ENCODE measurements at places on chromosomes 5 and 9.
A peak's percentile ranks its signal among the peaks of the same experiment; 100 is the strongest.

DNA sequence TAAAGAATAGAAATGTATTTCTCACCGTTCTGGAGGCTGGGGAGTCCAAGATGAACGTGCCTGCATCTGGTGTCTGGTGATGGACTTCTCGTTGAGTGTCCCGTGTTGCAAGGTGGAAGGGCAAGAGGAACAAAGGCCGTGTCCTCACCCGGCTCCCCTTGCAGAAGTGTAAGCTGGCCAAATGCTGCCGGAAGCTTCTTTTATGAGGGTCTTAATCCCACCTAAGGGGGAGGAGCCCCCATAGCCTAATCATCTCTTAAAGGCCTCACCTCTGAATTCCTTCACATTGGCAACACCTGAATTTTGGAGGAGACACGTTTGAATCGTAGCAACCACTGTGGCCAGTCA lies 99.1 kb upstream of the DAP start:
- H3K4me1 ChIP-seq = peaks cover 57% of the 10 kb centered on the region
- peak overlapping the region; percentile 81 for H3K27ac ChIP-seq
- no peaks in the 10 kb centered on the region for H3K36me3 ChIP-seq
- peak overlapping the region; percentile 58 for H3K4me3 ChIP-seq
- no peaks in the 10 kb centered on the region for H3K27me3 ChIP-seq

DNA sequence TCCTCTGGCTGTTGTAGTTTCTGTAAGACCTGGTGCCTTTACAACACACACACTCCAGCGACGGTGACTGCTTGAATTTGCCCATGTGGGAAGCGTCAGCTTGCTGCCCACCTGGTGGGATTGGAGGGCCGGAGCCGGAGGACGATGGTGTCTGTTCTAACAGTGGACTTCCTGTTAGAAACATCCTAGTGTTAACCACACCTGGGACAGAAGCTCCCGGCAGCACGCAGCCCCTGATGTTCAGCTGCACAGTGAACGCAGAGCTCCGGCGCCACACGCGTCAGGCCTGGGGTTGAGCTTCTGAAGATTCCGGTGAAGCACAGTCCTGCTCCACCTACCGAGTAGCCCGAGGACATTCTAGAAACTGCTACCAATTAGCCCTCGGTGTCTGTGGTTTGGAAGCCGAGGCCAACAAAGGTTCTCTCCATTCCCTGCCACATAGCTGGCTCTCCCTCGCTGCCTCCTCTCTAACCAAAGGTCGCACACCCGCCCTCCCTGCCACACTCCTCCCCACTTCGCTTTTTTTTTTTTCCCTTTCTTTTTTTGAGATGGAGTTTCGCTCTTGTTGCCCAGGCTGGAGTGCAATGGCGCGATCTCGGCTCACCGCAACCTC lies 14.4 kb downstream of the PMPCA start:
- H3K27me3 ChIP-seq = no peaks in the 10 kb centered on the region
- no peaks in the 10 kb centered on the region for H3K4me1 ChIP-seq
- H3K27ac ChIP-seq = peak overlapping the region; percentile 35

DNA sequence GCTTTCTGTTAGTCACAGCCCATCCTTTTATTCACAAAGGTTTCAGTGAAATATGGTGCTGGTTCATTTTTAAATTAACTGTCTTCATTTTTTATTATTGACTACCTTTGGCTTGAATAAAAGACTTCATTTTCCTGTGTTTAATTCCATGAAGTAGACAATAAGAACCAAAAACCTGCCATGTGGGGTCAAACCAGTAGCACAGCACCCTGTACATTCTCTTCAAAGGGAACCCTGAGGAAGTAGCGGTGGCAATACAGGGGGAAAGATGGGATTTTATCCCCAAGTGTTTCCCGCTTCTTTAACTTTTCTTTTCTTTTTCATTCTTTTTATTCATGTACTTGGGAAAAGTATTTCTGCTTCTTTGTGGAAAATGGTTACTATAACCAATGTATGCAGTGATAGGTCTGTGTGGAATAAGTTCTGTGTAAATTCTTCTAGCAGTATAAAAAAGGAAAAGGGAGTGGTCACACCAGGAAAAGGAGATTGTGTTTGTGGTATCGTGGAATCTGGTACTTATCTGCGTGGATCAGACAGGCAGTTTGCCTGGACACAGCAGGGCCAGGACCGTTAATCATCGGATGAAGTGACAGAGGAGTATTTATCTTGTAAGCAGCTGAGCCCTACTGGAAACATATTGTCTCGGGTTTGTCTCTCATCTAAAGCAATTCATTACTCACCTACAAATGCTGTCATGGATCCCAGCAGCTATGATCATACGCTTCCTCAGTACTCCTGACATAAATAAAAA lies 94.2 kb downstream of the PPIC start:
- H3K27ac ChIP-seq = no peak overlapping the region
- peaks cover 4% of the 10 kb centered on the region for H3K4me1 ChIP-seq
- H3K4me3 ChIP-seq = no peak overlapping the region
- no peaks in the 10 kb centered on the region for H3K27me3 ChIP-seq

DNA sequence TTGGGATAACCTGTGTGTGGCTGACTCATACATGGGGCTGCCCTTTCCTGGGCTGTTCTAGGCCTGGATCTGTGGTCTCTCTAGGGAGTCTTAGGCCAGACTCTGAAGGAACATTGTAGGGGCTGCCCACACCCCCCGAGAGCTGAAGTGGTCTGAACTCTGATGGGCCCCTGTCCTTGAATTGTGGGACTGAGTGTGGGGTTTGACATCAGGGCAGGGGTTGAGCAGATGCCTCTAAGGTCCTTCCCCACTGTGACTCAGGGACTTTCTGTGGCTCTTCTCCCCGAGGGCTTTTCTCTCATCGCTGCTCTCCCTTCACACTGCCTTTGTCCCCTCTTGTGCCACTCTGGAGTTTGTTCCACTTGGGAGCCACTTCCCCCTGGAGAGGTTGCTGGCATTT lies 215.0 kb downstream of the MELK start:
- DNase-seq = no peak
- H3K4me1 ChIP-seq = no peaks in the 10 kb centered on the region
- no peaks in the 10 kb centered on the region for H3K36me3 ChIP-seq

DNA sequence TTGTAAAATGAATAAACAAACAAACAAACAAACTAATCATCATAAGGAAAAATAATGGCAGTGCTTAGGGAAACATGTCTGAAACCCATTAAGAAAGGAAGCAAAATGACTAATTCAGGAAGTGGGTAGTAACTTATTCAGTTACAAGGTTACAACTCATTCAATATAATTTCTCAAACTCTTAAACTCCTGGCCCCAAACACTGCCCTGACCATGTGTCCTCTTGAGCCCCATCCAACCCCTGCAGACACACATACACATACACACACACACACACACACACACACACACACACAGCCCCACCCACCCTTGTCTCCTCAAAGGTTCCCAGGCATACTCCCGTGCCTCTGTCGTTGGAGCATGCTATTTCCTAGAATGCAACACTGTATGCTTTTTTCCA lies 193.9 kb downstream of the SEC61B start:
- no peak overlapping the region for H3K4me3 ChIP-seq
- H3K36me3 ChIP-seq = no peaks in the 10 kb centered on the region
- no peaks in the 10 kb centered on the region for H3K27me3 ChIP-seq
- DNase-seq = no peak

DNA sequence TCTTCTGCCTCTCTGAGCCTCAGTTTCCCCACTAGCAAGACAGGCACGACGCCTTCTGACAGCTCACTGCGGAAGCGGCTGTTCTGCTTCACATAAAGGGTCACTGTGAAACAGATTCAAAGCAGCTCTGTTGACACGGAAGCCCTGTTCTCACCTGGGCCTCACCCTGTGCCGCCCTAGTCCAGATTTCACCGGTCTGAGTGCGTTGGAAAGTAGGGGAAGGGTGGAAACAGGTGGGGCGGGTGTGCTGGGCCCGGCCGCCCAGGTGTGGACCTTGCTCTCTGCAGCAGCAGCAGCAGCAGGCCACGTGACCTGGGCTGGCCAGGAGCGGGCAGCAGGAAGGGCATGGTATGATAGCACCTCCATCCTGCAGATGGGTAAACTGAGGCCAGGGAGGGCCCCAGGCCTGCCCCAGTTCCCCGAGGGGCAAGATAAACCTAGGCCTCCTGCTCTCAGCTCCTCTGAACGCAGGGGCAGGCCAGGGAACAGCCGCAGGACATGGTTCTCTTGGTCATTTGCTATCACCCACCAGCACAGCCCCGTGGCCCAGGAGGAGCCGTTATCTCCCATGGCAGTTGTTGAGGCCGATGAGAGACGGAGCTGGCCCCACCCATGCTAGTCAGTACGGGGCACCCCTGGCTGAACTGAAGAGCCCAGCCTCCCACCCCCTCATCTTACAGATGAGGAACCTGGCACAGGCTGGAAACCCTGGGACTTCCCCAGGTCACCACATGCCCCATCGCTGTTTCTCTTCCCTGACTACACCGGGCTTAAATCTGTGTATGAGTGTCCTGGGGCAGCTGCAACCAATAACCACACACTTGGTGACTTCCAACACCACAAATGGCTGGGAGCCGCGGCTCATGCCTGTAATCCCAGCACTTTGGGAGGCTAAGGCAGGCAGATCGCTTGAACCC lies 12.1 kb downstream of the PTGES2 start:
- DNase-seq = no peak
- H3K4me3 ChIP-seq = no peak overlapping the region
- peaks cover 2% of the 10 kb centered on the region for H3K27me3 ChIP-seq
- H3K27ac ChIP-seq = no peak overlapping the region

GRCh38 chr5:9197881-9198260 lies 348.0 kb downstream of the SEMA5A start:
- H3K27me3 ChIP-seq = no peaks in the 10 kb centered on the region
- H3K4me1 ChIP-seq = peaks cover 35% of the 10 kb centered on the region
- no peak overlapping the region for H3K27ac ChIP-seq
- DNase-seq = no peak
- H3K36me3 ChIP-seq = peaks cover 5% of the 10 kb centered on the region

GRCh38 chr5:88145611-88146467 lies 122.8 kb downstream of the TMEM161B start:
- H3K4me3 ChIP-seq = peak overlapping the region; percentile 5
- peak; percentile 24 for DNase-seq
- no peaks in the 10 kb centered on the region for H3K36me3 ChIP-seq
- no peak overlapping the region for H3K27ac ChIP-seq
- peaks cover 22% of the 10 kb centered on the region for H3K27me3 ChIP-seq

GRCh38 chr9:114928136-114928535 lies 2.3 kb downstream of the TNFSF8 start:
- H3K4me3 ChIP-seq = no peak overlapping the region
- peaks cover 50% of the 10 kb centered on the region for H3K27me3 ChIP-seq
- no peak overlapping the region for H3K27ac ChIP-seq
- peaks cover 11% of the 10 kb centered on the region for H3K4me1 ChIP-seq
- no peak for DNase-seq

GRCh38 chr5:126884269-126884819 lies 107.4 kb downstream of the LMNB1 start:
- no peaks in the 10 kb centered on the region for H3K36me3 ChIP-seq
- H3K4me1 ChIP-seq = no peaks in the 10 kb centered on the region
- no peaks in the 10 kb centered on the region for H3K27me3 ChIP-seq
- H3K27ac ChIP-seq = no peak overlapping the region

- no peak for DNase-seq
- no peaks in the 10 kb centered on the region for H3K36me3 ChIP-seq
Observed at GRCh38 chr5:170536525-170536924, 32.7 kb downstream of the KCNIP1 start.

DNA sequence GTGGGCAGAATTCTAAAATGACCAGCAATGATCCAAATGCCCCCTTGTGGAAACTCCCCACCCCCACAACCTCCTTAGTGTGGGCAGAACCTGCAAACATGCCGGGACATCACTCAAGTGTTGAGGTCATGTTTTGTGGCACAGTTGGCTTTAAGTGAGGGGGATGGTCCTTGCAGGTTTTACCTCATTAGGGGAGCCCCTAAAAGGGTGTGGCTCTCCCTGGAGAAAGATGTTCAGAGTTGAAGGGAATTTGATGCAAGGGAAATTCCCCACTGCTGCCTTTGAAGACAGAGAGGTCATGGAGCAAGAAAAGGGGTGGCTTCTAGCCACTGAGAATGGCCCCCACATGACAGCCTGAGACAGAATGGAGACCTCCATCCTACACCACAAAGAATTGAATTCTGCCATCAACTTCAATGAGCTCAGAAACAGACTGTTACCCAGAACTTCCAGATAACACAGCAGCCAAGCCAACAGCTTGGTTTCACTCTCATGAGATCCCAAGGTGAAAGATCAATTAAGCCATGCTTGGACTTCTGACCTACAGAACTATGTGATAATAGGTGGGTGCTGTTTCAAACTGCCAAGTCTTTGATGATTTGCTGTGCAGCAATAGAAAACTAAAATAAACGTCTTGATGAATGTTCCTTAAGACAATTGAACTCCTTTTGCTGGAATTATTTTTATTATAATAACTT lies 103.4 kb downstream of the MED10 start:
- peaks cover 28% of the 10 kb centered on the region for H3K27me3 ChIP-seq
- H3K27ac ChIP-seq = no peak overlapping the region
- H3K4me3 ChIP-seq = no peak overlapping the region
- H3K36me3 ChIP-seq = no peaks in the 10 kb centered on the region

DNA sequence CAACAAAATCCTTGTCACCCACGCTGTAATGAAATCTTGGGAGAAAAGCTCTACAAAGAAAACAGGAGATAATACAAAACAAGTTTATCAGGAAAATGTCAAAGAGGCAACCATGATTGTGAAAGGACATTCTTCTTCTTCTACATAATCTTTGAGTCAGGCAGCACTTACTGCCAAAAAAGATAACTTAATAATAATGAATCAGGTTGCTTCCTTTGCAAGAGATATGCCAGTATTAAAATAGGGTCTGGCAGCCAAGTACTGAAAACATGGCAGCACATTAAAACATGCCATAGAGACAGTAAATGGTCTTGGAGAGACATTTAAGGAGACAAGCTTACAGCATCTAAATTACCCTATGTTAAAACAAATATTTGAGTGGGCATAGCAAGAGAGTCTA lies 1573.4 kb downstream of the EFNA5 start:
- H3K27me3 ChIP-seq = no peaks in the 10 kb centered on the region
- H3K4me1 ChIP-seq = no peaks in the 10 kb centered on the region
- H3K36me3 ChIP-seq = no peaks in the 10 kb centered on the region
- no peak overlapping the region for H3K27ac ChIP-seq
- no peak for DNase-seq

GRCh38 chr5:89817841-89818240 lies 591.7 kb downstream of the CETN3 start:
- H3K4me3 ChIP-seq = no peak overlapping the region
- DNase-seq = no peak

DNA sequence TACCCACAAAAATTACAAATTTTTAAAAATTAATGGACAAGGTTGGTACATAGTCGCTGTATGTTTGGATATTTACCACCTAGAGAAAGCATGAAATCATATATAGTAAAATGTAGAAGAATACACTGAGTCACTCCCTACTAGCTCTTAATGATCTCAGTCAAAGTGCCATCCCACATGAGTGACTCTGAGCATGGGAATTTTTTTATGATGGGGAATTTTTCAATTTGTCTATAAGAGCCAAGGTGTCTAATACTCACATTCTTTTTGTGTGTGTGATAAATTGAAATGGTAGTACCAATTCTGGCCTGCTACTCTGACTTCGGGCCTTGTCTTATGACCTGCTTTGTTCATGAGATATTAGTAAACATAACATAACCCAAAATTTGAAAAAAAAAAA lies 483.2 kb downstream of the CDH10 start:
- H3K4me3 ChIP-seq = no peak overlapping the region
- H3K27ac ChIP-seq = no peak overlapping the region
- no peaks in the 10 kb centered on the region for H3K36me3 ChIP-seq
- H3K4me1 ChIP-seq = no peaks in the 10 kb centered on the region
- H3K27me3 ChIP-seq = no peaks in the 10 kb centered on the region

Data from neural crest cell (in vitro differentiated cells).